H1 (cell line): ENCODE measurements at places on chromosomes 1 and 21. TPM values are rescaled to one million over a fixed set of nuclear protein-coding genes. Genes with fewer than 3 reads are reported as not detected.
A peak's percentile ranks its signal among the peaks of the same experiment; 100 is the strongest.

The HNRNPCL1 gene
- not detected in 2 replicates for polyA plus RNA-seq

The RAP1GAP gene
- 8.4 and 9.9 TPM in 2 replicates for polyA plus RNA-seq

The SELENOF gene
- polyA plus RNA-seq = 39.7 and 70.7 TPM in 2 replicates

GRCh38 chr1:63912643-63913042, 138.8 kb downstream of the ROR1 start:
- DNase-seq = no peak

- DNase-seq = peak; percentile 56
Measured at GRCh38 chr1:234125283-234125682, 220.8 kb downstream of the SLC35F3 start.

The TPTE gene
- not detected in 2 replicates for polyA plus RNA-seq

DNA sequence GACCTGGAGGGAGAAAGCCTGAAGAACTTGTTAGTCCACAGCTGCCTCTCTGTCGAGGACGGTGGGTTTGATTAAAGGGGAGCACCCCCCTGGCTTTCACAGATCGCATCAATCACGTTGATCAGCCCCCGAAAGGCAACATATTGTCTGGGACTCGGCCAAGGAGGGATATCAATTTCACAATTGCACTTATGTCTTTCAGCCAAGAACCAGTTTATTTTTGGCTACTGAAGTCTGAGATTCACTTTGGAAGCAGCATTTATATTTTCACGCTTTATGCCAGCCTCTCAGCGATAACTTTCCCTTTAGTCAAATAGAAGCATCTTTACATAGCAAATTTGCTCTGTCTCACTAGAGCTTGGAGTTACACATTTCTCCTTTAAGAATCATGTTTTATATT, 253.2 kb upstream of the RRP15 start:
- no peak for DNase-seq

DNA sequence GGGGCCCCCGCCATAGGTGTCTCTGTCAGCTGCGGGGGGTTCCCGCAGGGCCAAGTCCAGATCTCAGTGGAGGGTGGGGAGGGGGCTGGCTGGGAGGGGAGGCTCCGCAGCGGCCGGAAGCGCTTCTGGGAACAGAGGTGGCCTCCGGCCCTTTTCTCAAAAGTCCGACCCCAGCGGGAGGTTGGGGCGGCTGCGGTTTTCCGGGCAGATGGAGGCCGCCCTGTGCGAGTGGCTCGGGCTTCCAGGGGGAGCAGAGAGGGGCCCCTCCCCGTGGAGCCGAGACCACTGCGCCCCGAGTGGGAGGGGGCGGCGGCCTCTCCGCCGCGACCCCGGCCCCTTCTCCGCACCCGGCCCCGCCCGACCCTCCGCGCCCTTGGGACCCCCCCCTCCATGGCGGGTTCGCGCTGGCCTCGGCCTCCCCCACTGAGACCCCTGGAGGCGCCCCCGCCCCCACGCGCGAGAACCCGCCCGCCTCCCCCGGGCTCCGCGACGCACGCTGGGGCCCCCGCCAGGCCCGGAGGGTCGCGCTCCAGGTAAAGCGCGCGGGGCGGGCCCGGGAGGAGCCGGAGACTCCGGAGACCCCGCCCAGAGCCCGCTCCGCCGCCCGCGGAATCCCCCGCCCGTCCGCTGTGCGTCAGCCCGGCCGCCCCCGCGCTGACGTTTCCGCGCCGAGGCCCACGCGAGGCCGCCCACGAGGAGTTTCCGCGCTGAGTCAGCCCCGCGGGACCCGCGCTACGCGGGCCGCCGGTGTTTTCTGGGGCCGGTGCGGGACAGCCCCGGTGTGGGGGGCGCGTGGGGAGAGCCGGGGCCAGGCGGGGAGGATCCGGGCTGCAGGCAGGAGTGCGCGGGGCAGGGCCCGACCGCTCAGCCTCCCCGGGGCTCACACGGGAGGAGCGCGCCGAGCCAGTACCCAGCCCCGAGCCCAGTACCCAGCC, 5.2 kb downstream of the TNFRSF18 start:
- DNase-seq = no peak

GRCh38 chr1:35931446-35932157, 697 bp downstream of the AGO3 start:
- no peak for DNase-seq
